ENCODE measurements at places on chromosomes 7 and 10.

DNA sequence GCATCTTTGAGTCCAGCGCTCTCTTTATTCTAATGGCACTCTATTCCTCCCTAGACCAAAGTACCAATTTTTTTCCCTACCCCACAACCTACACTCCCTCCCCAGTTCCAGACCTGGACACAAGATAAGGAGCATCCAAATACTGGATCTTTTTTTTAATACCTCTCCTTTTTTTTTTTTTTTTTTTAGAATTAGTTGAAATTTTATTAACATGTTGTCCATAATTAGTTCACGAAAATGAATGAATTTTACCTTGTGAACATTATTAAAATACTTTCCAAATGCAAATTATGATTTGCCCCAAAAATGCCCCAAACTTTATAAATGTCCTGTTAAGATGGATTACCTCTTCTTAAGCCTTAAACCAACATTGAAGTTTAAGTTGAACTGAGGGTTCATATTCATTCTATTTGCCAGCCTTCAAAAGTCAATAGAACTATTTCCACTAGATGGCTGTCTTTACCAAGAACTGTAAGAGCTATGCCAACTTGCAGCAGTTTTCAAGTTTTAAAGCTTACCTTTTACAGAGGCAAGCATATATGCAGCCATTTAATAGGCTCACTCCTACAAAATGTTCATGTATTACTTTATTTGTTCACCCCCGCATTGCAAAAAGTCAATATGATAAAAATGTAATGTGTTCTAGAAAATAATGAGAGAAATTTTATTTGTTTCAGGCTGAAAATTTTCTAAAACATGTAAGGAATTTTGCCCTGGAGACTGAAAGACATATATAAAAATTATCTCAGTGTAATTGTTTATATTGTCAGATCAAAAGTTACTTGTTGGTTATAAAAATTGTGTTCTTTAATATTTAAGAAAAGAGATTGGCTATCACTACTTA is 39.7 kb upstream of the TNKS2 start:
- no peak for DNase-seq

GRCh38 chr7:1967512-1968396 is 265.0 kb downstream of the MAD1L1 start:
- DNase-seq, result no peak

GRCh38 chr10:11164551-11164802 is 146.8 kb downstream of the CELF2 start:
- DNase-seq, result no peak

DNA sequence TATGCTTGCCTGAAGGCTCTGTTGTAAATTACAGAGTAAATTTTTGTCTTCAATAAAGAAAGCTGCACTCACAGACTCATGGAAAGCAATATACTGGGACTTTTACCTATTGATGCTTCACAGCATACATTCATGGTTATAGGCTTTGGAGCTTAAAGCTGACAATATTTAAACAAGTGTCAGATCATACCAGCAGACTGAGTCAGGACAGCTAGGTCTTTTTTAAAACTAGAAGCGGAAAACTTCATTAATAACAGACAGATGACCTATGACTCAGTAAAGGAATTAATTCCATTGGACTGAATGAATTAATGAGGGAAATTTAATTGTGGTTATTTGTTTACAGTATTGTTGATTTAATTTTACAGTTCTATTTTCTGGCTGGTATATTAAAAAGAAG is 165.8 kb upstream of the DGKB start:
- no peak for DNase-seq

- DNase-seq, result no peak
These were observed 16.5 kb upstream of the TLX1 start for GRCh38 chr10:101114646-101115045.

GRCh38 chr7:118218413-118219156 is 5.9 kb upstream of the ANKRD7 start:
- DNase-seq, result no peak

- no peak for DNase-seq
These were observed 146.6 kb downstream of the REEP3 start for GRCh38 chr10:63667596-63668480.

DNA sequence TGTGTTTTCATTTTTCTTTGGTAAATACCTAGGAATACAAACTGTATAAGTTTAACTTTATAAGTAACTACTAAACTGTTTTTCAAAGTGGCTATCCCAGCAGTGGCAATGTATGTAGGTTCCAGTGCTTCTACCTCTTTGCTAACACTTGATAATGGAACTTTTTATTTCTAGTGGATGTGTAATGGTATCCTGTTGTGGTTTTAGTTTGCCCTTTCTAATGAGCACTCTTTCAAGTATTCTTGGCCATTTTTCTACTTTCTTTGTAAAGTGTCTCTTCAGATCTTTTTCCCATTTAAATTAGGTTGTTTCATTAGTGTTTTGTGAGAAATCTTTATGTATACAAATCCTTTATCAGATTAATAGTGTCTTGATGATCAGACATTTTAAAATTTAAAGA is 4.6 kb downstream of the KIF20B start:
- no peak for DNase-seq

DNA sequence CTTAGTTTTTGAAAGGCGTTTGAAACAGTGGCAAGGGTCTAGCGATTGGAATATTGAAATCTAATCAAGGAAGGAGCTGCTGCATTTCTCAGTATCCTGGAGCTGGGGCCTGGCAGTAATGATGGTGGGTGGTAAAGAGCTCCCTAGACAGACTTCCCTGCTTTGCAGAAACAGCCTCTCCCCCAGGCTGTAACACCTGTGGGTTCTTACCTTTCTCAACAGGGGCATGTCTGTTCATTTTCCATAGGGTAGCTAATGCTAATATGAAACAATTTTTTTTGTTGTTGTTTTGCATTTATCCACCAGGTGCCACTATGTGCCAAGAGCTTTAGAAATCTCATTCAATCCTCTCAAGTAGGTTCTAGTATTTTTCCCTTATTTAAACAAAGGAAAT is 345.5 kb downstream of the REEP3 start:
- DNase-seq, result no peak

DNA sequence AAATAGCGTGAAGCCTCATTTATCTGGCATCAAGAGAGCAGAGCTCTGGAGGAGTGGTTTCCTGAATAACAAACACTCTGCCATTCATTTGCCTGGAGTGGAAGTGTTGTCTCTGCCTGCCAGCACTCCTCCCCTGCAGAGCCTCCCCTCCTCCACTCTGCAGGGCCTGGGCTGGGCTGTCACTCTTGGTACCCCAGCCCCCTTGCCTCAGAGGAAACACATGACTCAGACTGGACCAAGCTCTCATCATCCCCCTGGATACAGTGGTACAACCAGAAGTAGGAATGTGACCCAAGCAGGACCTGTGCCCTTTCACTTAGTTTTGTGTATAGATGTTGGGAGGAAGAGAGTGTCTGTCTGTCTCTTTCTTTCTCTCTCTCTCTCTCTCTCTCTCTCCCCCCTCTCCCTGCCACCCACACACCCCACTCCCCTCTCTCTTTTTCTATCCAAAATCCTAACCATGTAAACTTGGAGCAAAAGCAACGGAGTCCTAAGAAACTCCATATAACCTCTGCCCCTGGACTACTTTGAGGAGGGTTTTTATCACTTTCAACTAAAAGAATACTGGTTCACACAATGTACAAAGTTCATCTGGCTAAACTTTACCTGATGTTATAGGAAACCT is 43.9 kb downstream of the DOCK4 start:
- DNase-seq, result no peak

GRCh38 chr10:58393317-58393716 is 8.1 kb downstream of the TFAM start:
- no peak for DNase-seq

- DNase-seq, result no peak
These were observed 92.9 kb downstream of the ZNF467 start for GRCh38 chr7:149680331-149681025.

- no peak for DNase-seq
These were observed 68.1 kb upstream of the RNF148 start for GRCh38 chr7:122770686-122771335.

- DNase-seq, result peak; percentile 100
These were observed 121.0 kb downstream of the HIP1 start for GRCh38 chr7:75617634-75618234.
